ENCODE measurements at places on chromosomes 13 and 19.

- no peak for DNase-seq
Observed at GRCh38 chr19:7429638-7430282, 59.1 kb downstream of the PEX11G start.

DNA sequence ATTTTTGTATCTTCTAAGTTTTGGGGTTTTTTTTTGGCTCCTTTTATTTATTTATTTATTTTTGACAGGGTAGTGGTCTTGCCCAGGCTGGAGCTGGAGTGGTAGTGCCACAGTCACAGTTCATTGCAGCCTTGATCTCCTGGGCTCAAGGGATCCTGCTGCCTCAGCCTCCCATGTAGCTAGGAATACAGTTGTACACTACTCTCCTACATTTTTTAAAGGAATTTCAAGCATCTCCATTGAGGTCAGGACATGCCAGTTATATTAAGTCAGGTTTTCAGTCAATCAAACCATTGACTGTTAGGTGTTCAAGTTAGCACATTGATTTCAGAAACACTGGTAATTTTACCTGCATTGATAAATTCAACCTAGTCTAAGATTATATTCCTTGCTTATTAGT is 480.5 kb upstream of the SPRY2 start:
- no peak for DNase-seq

GRCh38 chr19:17389957-17390664 is 3.9 kb downstream of the CCDC194 start:
- DNase-seq = no peak

DNA sequence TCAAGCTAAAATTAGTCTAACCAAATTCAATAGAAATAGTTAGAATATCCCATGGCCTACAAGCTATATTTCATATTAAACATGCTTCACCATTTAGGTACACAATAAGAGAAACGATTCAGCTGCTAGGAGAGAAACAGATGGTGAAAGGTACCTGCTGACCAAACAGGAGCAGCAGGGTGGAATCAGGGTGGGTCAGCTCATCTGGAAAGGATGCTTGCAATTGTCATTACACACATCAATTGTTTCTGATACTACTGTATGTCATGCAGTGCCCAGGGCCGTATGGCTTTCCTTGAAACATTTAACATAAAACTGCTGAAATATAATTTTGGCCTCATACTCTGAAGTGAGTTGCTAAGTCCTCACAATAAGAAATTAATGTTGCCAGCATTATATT is 776.0 kb downstream of the DACH1 start:
- DNase-seq = no peak

GRCh38 chr19:7254590-7254989 is 39.6 kb downstream of the INSR start:
- DNase-seq = peak; percentile 36

- no peak for DNase-seq
Observed at GRCh38 chr13:33110713-33111413, 94.6 kb downstream of the KL start.

DNA sequence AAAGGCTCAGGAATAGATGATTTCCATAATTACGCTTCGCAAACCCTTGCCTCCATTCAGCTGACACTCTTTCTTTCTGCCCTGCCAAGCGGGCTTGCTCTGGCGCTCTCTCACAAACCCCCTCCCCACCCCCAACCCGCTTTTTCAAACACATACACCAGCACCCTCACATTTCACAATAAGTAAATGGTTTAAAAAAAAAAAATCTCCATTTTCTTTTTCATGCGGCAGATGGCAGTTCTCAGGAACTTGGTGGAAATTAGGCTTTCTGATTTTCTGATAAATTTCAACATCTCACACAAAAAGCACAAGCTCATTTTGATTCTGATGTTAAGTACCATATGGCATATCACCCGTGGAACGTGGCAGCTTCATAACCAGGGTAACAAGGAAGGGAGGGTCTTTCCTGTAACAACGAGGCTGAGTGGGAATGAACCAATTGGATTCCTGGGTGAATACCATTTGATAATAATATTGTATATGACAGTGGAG is 43.8 kb downstream of the C13orf42 start:
- no peak for DNase-seq

DNA sequence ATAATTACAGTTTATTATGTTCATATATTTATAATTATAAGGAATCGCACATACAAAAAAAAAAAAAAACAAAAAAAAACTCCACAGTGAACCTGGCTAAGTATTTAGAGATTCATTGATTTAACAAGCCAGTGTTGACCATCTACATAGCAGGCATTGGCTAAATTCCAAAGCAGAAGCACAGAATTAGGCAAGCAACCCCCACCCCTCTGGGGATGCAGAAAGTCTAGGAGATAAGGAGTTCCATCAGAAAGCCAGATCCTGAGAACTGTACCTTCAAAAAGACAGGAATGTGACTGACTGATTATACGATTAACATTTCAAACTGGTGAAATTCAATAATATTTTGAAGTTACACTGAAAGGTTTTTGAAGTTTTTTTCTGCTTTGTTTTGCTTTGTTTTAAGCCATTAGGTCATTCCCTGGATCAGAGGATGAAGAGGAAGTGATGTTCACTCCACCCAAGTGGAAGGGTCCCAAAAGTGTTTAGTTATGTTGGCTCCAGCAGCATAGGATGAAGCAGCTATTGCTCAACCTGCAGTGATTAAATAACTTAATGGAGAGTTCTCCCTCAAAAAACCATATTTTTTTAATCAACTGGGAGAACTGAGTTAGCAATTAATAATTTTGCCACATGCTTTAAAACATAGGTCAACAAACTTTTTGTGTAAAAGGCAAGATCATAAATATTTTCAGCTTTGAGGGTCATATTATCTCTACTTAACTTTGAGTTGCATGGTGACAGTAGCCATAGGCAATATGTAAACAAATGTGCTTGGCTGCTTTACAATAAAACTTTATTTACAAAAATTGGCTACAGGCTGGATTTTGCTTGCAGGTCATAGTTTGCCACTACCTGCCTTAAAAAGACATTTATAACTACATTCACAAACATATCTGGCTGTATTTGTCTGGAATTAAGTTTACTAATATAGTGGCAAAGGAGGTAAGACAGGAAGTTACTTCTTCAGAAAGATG is 49.6 kb downstream of the DOCK9 start:
- no peak for DNase-seq

GRCh38 chr19:947707-948539 is 22.1 kb downstream of the ARID3A start:
- DNase-seq = no peak

DNA sequence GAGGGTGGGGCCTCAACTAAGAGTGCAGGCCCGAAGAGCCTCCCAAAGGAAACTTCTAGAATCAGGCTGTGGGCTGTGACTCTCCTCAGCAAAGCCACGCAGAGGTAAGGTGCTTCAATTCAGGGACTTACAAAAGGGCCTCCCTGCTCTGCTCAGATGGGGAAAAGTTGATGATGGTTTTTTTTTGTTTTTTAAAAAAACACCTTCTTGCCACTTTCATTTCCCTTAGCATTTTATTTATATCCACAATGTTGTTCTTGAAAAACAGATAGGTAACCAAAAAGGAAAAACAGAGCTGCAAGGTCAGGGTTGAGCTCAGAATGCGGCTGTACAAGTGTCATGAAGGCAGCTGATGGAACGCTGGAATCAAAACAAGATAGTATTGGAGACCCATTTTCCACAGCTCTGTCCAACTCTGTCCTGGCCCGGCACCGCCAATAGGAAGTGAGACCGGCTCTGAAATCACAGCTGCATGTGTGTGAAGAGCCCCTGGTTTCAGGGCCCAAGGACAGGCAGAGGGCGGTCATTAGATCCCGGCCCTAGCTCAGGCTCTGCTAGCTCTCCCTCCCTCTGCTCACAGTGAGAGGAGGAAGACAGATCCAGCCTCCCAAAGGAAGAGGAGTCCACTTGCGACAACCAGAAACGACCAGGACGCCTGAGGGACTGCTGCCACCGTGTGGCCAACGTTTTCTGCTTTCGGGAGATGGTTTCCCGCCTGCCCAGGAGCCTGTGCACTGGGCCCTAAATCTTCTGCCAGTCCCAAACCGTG is 58.3 kb downstream of the KLF2 start:
- peak; percentile 92 for DNase-seq

DNA sequence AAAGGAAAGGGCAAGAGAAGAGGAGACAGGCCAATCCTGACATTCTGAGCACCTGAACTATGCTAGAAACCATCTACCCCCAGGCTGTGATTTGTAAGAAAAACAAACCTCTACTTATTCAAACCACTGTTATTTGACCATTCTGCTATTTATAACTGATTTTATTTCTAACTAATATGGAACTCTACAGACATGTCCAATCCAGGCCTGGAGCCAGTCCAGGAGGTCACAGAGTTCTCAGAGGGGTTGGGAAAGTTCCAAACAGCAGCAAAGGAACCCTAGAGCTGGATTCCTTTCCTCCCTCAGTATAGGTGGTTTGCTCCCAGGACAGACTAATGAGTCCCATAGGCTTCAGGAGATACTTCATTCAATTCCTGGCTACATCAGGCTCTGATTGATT is 24.2 kb downstream of the SIAH3 start:
- no peak for DNase-seq

DNA sequence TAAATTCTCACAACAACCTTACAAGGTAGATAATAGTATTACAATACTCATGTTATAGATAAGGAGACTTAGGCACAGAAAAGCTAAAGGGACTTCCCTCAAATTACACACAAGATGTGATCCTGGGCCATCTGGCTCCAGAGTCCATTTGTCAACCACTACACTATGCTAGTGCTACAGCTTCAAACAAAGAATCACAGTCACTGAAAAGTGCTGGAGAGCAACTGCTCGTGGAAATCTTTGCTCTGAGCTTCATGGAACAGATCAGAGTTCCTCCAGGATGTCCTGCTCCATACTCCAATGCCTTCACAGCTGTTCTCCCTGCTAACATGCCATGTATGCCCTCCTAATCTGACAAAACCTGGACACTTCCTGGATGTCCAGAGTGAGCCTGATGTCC is 271.2 kb downstream of the ENOX1 start:
- DNase-seq = no peak

DNA sequence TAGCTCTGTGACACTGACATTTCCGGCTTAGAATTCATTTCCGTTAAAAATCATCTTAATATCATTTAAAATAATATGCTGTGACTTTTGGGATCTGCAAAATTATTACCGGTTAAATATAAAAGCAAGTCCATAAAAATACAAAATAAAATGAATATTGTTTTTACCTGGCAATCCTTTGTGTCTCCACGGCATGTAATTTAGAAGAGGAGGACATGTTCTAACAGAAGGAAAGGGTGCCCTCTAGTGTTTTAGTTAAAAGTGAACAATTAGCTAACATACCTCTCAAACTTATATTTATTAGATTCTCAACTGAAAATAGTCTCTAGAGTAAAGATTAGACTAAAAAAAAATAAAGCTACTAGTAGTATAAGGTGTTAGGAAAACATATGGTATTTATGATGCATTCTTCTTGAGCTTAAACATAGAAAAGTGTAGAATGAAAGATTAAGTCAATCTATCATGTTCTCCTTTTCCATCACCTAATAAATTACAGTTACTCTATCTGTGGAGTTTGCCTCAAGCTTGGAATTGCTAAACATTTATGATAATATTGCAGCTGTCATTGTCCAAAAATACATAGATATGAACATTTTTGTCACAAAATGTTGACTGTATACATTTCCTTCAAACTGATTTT is 676.7 kb upstream of the SPRY2 start:
- peak; percentile 42 for DNase-seq

GRCh38 chr13:25819856-25820530 is 231.8 kb downstream of the SHISA2 start:
- DNase-seq = no peak

- DNase-seq = no peak
Observed at GRCh38 chr19:39554701-39555311, 14.8 kb upstream of the EID2 start.

GRCh38 chr19:46448601-46449000 is 19.9 kb upstream of the PNMA8C start:
- no peak for DNase-seq

DNA sequence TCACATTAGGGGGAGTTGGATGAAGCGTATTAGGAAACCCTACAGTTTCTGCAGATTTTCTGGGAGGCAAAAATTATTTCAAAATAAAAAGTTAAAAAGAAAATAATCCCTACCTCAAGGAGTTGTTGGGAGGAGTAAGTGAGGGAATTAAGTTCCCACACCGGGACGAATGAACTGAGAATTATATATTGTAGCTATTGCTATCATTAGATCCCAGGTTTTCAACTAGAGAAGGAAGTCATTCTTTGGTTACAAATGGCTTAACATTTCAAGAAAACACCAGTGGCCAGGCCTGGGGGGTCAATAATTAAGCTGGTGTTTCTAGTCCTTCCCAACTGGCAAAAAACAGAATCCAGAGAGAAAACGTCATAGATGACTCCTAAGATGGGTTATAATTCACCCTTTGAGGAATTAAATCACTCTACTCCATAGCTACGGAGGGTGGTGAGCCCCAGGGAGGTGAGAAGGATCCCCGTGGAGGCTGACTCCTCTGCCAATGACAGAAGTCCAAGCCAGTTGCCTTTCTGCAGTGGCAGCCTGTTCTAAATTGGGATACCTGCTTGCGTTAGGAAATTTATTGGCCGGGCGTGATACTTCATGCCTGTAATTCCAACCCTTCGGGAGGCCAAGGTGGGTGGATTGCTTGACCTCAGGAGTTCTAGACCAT is 1.2 kb upstream of the MYDGF start:
- no peak for DNase-seq

DNA sequence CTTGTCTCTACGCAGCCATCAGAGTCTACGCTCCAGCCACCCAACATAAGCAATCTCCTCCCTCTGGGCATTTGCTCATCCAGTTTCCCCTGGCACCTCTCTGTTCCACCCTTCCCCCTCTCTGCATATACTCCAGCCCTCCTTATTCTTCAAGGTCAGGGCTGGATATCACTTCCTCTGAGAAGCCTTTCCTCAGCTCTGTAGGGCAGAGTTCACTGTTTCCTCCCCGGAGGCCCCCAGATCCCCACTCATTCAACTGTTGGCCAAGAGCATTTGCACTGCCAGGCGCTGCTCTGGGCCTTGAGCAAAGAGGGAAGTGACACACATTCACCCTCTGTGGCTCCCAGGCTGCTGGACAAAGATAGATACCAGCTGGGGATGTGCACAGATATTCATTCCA is 3.3 kb downstream of the FCGRT start:
- DNase-seq = no peak

- DNase-seq = no peak
Observed at GRCh38 chr13:111302045-111302726, 18.3 kb upstream of the TEX29 start.

- DNase-seq = no peak
Observed at GRCh38 chr19:33461256-33462111, 60.1 kb downstream of the PEPD start.

DNA sequence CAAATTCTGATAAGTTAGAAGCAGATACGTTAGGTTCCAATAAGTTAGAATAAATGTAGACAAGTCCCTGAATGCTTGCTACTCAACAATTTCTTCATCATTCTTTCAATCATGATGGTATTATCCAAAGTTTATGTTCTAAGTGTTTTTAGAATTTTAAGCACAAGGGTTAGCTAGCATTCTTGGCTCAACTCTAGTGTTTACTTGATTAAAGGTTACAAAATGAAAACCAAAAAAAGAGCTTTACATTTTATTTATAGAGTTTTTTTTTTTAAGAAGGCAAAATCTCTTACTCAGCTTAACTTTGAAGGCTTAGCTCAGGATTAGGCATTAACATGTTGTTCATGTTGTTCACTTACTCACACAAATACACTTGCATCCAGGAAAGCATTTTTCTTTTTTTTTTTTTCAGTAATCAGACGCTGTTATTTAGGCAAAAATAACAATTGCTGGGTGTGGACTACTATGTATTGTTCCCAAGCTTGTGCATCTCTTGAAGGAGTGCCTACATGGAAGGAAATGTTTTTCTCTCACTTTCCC is 420.6 kb downstream of the DCT start:
- no peak for DNase-seq
